ENCODE measurements at places on chromosomes 4 and X.

GRCh38 chr4:169612871-169613859 lies 782 bp upstream of the NEK1 start:
- DNase-seq, result peak; percentile 48

GRCh38 chrX:132231587-132231986 lies 12.3 kb upstream of the RAP2C start:
- DNase-seq, result no peak

GRCh38 chr4:2390146-2390545 lies 28.3 kb downstream of the ZFYVE28 start:
- no peak for DNase-seq

- no peak for DNase-seq
These were observed 6.7 kb downstream of the SULT1B1 start for GRCh38 chr4:69753686-69754085.

DNA sequence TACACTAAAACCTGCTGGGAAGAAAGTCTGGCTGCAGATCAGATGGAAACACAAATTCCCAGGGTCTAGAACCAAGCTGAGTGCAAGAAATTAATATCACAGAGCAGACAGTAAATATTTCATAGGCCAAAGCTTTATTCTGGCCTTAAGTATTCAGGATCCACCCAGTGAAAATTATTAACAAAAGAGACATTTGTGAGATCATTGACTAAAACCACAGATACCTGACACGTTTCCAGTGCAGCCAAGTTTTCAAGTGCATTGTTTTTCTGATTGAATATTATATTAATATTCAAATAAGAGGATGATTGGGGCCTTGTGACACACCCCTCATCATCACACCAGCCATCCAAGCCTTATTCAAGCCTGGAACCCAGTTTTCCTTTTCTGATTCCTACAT lies 10.3 kb downstream of the ELOVL6 start:
- no peak for DNase-seq

GRCh38 chr4:123449780-123450179 lies 53.2 kb downstream of the SPRY1 start:
- DNase-seq, result no peak

- DNase-seq, result no peak
These were observed 107.7 kb downstream of the APOOL start for GRCh38 chrX:85111347-85111746.

- DNase-seq, result no peak
These were observed 542.3 kb upstream of the GRIA3 start for GRCh38 chrX:122641826-122642225.

DNA sequence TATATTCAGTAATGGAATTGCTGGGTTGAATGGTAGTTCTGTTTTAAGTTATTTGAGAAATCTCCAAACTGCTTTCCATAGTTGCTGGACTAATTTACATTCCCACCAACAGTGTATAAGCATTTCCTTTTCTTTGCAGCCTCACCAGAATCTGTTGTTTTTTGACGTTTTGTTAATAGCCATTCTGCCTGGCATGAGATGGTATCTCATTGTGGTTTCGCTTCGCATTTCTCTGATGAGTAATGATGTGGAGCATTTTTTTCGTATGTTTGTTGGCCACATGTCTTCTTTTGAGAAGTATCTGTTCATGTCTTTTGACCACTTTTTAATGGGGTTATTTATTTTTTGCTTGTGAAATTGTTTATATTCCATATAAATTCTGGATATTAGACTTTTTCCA lies 13.6 kb upstream of the MAGED4B start:
- no peak for DNase-seq

- DNase-seq, result no peak
These were observed 1549.3 kb upstream of the ADGRL3 start for GRCh38 chr4:59650861-59651260.

DNA sequence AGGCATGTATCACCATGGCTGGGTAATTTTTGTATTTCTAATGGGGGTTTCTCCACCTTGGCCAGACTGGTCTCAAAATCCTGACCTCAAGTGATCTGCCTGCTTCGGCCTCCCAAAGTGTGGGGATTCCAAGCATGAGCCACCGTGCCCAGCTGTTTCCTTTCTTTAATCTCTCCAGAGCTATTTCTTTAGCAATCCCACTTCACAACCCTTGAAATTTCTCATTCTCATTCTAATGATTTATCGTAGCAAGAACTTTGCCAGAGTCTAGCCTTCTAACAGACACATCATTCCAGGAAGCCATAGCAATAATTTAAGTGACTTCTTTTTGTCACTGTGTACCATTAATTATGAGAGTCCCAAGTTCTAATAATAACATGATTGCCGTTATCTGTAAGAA lies 68.6 kb downstream of the RXFP1 start:
- DNase-seq, result no peak

DNA sequence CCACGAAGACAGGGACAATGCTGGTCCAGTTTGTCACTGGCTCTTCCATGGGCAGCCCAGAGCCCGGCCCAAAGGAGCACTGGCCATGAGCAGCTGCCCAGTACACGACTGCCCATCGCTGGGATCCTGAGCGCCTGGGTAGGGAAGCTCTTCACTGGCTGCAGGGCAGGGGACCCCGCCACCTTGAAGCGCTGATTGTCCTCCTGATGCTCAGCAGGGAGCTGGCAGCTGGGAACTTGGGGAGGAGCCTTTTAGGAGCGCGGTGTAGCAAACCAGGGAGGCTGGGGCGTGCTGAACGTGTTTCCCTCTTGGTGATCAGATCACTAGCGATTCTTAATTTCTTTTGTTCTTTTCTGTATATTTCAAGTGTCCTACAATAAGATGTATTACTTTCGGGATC lies 1.8 kb downstream of the L1CAM start:
- no peak for DNase-seq
